Activated effector memory CD4-positive, alpha-beta T cell treated with Interleukin-2 at 50 U/mL for 16 hours (primary cell): ENCODE measurements at places on chromosomes 1 and 21.
A peak's percentile ranks its signal among the peaks of the same experiment; 100 is the strongest.

DNA sequence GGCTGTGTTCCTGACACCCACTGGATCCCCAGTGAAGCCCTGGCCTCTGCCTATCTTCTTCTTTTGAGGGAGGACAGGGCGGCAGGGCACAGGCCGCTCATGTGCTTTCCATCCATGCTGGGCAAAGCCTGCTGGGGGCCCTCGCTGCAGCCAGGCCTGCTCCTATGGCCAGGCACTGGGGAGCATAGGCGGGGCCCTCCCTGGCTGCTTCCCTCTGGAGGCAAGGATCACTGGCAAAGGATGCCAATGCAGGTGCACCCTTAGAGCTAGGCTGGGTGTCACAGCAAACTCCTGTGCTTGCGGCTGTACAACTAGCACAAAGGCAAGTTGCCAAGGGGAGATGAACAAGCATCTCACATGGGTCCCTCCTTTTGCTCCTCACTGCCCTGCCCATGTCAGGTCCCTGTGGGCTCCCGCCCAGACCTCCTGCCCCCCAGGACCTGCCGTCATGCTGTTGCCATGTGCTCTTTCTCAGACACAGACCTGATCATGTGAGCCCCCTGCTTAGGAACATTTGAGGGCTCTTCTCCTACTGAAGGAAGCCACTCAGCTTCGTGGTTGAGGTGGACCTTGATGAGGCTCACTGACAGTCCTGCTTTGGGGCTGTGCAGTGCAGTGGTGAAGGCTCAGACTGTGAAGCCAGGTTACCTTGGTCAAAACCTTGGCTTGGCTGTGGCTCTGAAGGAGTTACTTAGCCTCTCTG, 393.6 kb downstream of the PTPRU start:
- no peak for DNase-seq

GRCh38 chr1:18407166-18408045, 73.3 kb upstream of the KLHDC7A start:
- no peak for DNase-seq

DNA sequence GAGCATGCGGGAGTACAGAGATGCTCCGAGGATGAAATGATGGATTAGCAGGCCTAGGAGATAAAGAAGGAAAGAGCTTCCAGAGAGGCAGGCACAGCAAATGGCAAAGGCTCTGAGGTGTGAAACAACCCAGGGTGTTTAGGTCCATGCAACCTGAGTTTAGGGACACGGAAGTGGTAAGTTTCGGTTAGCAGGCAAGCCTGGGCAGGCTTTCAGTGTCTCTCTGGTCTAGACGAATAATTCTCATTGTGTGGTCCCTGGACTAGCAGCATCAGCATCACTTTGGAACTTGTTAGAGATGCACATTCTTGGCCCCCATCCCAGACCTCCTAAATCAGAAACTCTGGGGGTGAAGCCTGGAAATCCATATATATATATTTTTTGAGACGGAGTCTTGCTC, 18.6 kb downstream of the NKAIN1 start:
- no peak for DNase-seq

DNA sequence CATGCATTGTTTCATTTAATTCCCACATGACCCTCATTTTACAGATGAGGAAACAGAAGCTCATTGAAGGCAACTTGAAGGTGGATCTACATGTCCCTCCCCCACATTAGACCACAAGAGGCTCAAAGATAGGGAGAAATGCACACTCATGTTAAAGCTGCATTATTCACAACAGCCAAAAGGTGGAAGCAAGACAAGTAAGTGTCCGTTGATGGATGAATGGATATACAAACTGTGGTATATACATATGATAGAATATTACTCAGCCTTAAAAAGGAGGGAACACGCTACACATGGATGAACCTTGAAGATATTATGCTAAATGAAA, 149.7 kb upstream of the JUN start:
- no peak for DNase-seq

- no peak for DNase-seq
Observed at GRCh38 chr1:65221638-65222339, 73.8 kb downstream of the AK4 start.

- no peak for DNase-seq
Observed at GRCh38 chr1:211876851-211877590, 46.5 kb upstream of the LPGAT1 start.

GRCh38 chr1:3956527-3957170, 56.6 kb upstream of the C1orf174 start:
- DNase-seq = no peak

DNA sequence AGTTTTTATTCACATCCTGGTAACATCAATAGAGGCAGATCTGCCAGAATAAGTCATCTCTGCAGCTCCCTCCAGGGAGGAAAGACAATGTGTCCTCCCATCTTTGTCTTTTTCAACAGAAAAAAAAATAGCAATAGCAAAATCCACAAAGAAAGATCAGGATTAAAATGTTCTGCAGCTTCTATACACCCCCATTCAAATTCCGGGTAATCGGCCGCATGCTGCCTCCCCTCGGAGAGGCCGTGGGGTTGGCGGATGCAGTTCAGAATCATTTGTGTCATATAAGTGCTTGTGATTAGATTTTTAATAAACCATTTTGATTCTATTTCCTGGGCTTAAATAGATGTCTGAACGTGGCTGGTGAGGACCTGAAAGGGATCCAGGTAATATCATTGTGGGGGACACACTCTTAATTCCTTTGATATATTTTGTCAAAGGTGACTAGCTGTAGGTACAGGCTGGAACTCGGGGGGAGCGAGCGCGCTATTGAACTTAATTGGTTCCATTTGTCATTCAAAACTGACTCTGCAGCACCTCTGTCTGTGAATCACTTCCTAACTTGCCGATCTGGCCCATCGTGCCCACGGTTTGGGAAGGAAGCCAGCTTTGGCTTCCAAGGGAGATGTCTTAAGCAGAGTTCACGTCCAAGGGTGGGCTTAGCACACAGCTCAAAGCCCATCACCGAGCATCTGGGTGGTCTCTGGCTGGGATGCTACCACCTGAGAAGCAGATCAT, 85.6 kb upstream of the ARHGEF16 start:
- DNase-seq = no peak

- no peak for DNase-seq
Observed at GRCh38 chr1:116737855-116738321, 16.3 kb upstream of the CD2 start.

DNA sequence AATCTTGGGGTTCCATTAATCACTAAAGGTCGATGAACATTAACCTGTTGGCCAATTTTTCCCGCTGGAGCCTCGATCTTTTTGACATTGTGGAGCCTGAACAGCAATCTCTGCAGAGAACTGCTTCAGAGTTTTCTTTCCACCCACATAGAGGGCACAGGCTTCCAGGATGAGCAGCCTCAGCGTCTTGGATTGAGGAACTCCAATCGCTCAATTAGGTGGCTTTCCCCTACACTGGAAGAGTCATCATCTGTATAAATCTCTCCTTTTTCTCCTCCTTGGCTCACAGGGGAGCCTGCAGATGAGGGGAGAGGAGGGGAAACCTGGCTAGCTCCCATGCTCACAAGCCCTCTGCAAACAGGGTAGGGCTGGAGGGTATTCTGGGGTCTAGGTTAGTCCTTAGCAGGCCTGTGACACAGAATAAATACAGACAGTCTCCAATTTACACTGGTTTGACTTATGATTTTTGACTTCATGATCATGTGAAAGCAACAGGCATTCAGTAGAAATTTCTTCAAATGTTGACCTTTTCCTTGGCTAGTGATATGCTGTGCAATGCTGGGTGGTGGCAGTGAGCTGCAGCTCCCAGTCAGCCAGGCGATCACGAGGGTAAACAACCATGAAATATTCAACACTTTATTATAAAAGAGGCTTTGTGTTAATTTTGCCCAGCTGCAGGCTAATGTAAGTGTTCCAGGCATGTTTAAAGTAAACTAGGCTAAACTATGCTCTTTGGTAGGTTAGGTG, 80.8 kb downstream of the PGBD5 start:
- DNase-seq = no peak

GRCh38 chr21:44874497-44875315, 1.2 kb upstream of the PTTG1IP start:
- peak; percentile 33 for DNase-seq
